A549 treated with Hydrocortisone at 1 μM for 4 hours (cell line): ENCODE measurements at places on chromosomes 3 and 15. TPM values are rescaled to one million over a fixed set of nuclear protein-coding genes. Genes with fewer than 3 reads are reported as not detected.

CPEB1 gene
- 2.8 to 3.6 TPM (median 3.5 TPM) in 5 replicates for total RNA-seq

CCRL2 gene
- 0.07 to 0.10 TPM (median 0.09 TPM) in 3 of 5 replicates, not detected in the others for total RNA-seq

SLC27A2 gene
- 32.9 to 36.8 TPM (median 34.0 TPM) in 5 replicates for total RNA-seq

COL8A1 gene
- total RNA-seq: not detected in 5 replicates

FHIT gene
- 0.45 to 2.9 TPM (median 0.83 TPM) in 5 replicates for total RNA-seq

ASB14 gene
- total RNA-seq: not detected in 5 replicates

ITIH3 gene
- total RNA-seq: 0.06 to 0.21 TPM (median 0.18 TPM) in 3 of 5 replicates, not detected in the others
